ENCODE measurements at places on chromosomes 5 and 9. TPM values are rescaled to one million over a fixed set of nuclear protein-coding genes. Genes with fewer than 3 reads are reported as not detected.

HACD4 gene
- 3.9 TPM for total RNA-seq

ABO gene
- total RNA-seq: not detected

DNA sequence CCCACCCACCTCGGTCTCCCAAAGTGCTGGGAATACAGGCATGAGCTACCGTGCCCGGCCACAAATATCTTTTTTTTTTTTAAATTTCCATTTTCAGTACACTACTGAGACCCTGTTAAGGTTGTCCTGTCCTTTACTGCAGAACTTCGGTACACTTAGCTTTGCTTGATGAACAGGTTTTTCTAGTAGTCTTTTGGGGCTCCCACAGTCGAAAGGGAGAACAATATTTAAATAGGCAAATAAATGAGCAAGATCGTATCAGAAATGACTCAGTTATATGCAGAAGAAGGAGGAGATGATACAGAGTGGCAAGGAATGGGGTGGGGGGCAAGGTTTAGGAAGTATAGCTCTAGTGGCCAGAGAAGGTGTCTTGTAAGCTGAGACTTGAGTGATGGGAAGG lies 52.7 kb downstream of the MSX2 start:
- no peak for DNase-seq

- no peak for DNase-seq
Measured at GRCh38 chr9:92645041-92645440, 24.9 kb downstream of the IPPK start.

GRCh38 chr5:143660625-143661024 lies 151.3 kb upstream of the HMHB1 start:
- no peak for DNase-seq

Data from activated naive CD4-positive, alpha-beta T cell treated with anti-CD3 and anti-CD28 coated beads, Interleukin-2, amount 50 U/mL, for 72 hours (primary cell).